Natural killer cell treated with Interleukin-12 subunit alpha and Interleukin-12 subunit beta and Interleukin-15 and Interleukin-18, amount 100 ng/mL, for 72 hours (primary cell): ENCODE measurements at places on chromosomes 7 and 10. TPM values are rescaled to one million over a fixed set of nuclear protein-coding genes. Genes with fewer than 3 reads are reported as not detected.

VWA2 gene
- total RNA-seq, result not detected

SPDYE5 gene
- total RNA-seq, result not detected

ERCC6 gene
- 27.8 TPM for total RNA-seq

AGBL3 gene
- total RNA-seq, result 2.2 TPM

AGR2 gene
- not detected for total RNA-seq

TMEM26 gene
- not detected for total RNA-seq

GRID2IP gene
- 0.29 TPM for total RNA-seq

ORC5 gene
- total RNA-seq, result 24.7 TPM

PTN gene
- not detected for total RNA-seq
